ENCODE measurements at places on chromosomes 1 and 21.

DNA sequence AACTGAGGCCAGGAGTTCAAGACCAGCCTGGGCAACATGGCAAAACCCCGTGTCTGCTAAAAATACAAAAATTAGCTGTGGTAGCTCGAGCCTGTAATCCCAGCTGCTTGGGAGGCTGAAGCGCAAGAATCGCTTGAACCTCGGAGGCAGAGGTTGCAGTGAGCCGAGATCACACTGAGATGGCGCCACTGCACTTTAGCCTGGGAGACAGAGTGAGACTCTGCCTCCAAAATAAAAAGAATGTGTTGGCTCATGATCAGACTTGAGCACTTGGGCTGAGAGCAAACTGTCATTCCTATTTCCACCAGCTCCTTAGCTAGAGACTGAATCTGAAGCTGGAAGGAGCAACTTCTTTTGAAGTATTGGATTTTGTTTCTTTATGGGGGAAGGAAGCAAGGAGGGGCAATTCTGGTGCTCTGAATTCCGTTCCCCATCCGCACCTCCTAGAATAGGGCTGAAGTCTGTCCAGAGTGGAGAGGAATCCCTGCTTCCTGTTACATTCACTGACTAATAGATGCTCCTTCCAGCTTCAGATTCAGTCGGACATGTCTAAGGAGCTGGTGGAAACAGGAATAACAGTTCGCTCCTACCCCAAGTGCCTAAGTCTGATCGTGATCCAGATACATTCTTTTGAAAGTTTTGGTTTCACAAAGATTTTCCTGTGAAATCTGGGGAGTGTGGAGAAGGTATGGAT lies 3.8 kb downstream of the ZNF672 start:
- DNase-seq: peak; percentile 28

GRCh38 chr1:44783697-44784093 lies 4.3 kb downstream of the BEST4 start:
- DNase-seq: no peak

DNA sequence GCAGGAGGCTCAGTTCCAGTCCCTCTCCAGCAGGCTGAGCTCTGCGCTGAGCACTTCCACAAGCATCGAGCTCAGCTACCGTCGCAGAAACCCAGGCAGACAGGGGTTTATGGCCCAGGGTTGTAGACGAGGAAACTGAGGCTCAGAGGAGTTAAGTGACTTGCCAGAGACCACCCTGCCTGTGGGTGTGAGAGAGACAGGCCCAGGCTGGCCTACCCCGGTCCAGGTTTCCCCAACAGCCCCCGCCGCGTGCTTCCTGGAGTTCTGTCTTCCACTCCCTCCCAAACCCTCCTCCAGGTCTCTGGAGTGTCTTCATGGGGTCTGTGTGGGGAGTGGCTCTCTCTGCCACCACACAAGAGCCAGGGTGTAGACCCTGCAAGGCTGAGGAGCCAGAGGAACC lies 615.9 kb downstream of the PTPRU start:
- no peak for DNase-seq

- no peak for DNase-seq
Measured at GRCh38 chr1:113565621-113566020, 175.3 kb downstream of the MAGI3 start.

- no peak for DNase-seq
Measured at GRCh38 chr1:219759095-219759494, 146.2 kb upstream of the ZC3H11B start.

- DNase-seq: peak; percentile 11
Measured at GRCh38 chr1:20037877-20038276, 32.1 kb upstream of the PLA2G5 start.

DNA sequence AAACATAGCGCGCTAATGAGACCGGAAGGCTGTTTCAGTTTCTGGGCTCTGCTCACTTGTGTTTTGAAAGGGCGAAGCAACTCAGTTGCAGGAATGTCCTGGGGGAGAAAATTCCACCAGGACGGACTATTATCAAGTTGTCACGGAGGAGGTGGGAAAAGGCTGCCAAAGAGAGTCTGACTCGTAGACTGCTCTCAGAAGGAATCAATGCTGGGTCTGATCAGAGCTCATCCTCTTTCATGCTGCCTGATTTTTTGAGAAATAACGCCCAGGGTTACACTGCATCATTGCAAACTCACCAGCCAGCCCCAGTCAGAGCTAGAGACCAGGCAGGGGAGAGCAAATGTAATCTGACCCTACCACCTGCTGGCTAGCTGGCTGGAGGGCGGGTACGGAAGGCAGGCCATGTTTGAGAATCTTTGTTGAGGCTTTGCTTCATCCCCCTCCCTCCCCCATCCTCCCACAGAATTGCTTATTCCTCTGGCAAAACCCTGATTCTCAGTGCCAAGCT lies 36.4 kb upstream of the BCL9 start:
- DNase-seq: no peak

DNA sequence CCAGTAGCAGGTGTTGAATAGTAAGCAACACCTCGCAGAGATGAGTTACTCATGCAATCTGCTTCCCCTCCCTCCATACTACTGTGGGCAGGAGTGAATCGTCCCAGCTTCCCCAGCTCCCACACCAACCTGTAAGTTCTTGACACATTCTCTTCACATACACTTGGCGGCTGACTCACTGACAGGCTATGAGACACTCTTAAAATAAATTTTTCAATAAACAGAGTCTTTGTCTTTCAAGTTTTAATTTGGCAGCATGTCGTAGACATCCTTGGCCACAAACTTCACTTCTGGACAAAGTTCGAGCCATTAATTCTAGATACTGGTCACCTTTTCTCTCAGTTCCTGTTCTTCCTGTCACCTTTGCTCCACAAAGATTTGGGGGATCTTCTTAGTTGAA lies 290.7 kb downstream of the TM2D1 start:
- no peak for DNase-seq

- peak; percentile 72 for DNase-seq
Measured at GRCh38 chr1:200029035-200029821, 1.7 kb downstream of the NR5A2 start.

DNA sequence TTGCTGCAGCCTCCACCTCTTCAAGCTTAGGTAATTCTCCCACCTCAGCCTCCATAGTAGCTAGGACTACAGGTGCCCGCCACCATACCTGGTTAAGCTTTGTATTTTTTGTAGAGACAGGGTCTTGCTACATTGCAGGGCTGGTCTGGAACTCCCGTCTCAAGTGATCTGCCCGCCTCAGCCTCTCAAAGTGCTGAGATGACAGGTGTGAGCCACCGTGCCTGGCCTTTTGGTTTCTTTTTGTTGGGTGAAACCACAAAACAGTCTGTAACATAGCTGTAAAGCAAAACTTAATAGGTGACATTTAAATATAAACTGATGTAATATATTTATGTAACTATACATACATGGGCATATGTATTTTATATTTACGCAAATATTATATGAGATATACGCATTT lies 3.1 kb upstream of the DNAJC11 start:
- peak; percentile 15 for DNase-seq

All from MM.1S (cell line).